Hematopoietic multipotent progenitor cell treated with erythropoietin and hydrocortisone succinate and interleukin-3 and kit ligand, for 15 days (in vitro differentiated cells): ENCODE measurements at places on chromosomes 13 and 19.

- peak; percentile 91 for DNase-seq
Measured at GRCh38 chr19:36772311-36773222, at the start of gene ZNF850. Gene ZNF850, minus strand, starts transcription at chr19:36772807. Its CDS starts 10,201 bp downstream, at chr19:36762606.

DNA sequence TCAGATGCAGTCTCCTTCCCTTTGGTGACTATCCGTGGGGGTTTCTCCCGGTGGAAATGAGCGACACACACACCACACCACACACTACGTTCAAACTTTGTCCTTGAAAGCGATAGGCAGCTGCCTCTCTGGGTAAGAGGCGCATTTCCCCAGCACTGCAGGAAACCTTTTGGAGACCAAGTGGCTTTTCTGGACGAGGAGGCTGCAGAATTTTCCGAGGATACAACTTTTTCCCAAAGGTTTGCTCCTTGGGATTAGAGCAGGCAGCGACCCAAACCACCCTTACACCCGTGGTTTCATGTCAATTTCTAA, 38.2 kb upstream of the FLT1 start:
- no peak for DNase-seq

- no peak for DNase-seq
Measured at GRCh38 chr13:107882708-107883560, 332.4 kb downstream of the LIG4 start.

DNA sequence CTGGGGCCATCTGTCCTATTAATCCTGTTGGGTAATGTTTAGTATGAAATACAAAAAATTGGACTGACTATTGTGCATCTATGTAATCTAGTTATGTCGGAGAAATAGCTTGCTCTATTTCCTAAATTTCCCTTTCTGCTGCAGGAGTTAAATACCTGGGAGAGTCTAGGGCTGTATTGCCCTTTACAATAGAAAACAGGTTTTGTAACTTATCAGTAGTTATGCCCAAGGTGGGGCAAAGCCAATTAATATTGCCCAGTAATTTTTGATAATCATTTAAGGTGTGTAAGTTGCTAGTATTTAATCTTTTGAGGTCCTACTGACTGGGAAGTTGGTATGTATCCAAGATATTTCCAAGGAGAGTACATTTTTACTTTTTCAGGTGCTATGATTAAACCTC, 838.1 kb downstream of the DACH1 start:
- no peak for DNase-seq

- peak; percentile 23 for DNase-seq
Measured at GRCh38 chr19:45863840-45864628, at the start of gene FOXA3. Gene FOXA3, plus strand, starts transcription at chr19:45864326. Its CDS starts 131 bp downstream, at chr19:45864457.

GRCh38 chr19:49241769-49242168, 83.2 kb downstream of the SLC6A16 start:
- DNase-seq, result no peak

GRCh38 chr13:41563984-41564365, 106.6 kb downstream of the RGCC start:
- no peak for DNase-seq

- DNase-seq, result no peak
Measured at GRCh38 chr19:44303976-44304568, 753 bp downstream of the ZNF235 start.

DNA sequence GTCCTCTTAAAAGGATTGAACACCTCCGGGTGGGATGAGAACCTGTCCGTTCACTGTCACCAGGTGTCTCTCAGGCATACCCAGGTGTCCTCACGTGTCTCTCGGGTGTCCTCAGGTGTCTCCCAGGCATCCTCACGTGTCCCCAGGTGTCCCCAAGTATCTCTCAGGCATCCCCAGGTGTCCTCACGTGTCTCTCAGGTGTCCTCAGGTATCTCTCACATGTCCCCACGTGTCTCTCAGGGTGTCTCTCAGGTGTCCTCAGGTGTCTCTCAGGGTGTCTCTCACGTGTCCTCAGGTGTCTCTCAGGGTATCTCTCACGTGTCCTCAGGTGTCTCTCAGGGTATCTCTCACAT, 33.8 kb downstream of the ATP4B start:
- DNase-seq, result no peak

GRCh38 chr13:19818223-19818842, 35.6 kb upstream of the PSPC1 start:
- peak; percentile 52 for DNase-seq

DNA sequence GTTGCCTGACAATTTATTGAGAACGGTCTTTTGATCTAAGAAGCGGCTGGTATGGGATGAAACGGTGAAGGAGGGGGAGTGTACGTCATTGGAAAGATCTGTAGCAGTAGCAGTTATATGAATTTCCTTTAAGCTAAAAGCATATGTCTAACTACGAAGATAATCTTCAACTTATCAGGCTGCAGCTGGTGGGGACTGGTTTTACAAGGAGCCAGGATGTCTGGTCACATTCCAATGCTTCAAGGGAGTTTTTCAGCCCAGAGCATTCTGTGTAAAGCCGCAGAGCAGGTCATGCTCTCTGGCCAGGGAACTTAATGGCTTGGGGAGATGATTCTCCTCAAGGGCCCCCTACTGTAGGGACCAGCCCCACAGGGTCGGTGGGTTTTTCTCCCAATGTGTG, 29.2 kb downstream of the CLEC4M start:
- no peak for DNase-seq

DNA sequence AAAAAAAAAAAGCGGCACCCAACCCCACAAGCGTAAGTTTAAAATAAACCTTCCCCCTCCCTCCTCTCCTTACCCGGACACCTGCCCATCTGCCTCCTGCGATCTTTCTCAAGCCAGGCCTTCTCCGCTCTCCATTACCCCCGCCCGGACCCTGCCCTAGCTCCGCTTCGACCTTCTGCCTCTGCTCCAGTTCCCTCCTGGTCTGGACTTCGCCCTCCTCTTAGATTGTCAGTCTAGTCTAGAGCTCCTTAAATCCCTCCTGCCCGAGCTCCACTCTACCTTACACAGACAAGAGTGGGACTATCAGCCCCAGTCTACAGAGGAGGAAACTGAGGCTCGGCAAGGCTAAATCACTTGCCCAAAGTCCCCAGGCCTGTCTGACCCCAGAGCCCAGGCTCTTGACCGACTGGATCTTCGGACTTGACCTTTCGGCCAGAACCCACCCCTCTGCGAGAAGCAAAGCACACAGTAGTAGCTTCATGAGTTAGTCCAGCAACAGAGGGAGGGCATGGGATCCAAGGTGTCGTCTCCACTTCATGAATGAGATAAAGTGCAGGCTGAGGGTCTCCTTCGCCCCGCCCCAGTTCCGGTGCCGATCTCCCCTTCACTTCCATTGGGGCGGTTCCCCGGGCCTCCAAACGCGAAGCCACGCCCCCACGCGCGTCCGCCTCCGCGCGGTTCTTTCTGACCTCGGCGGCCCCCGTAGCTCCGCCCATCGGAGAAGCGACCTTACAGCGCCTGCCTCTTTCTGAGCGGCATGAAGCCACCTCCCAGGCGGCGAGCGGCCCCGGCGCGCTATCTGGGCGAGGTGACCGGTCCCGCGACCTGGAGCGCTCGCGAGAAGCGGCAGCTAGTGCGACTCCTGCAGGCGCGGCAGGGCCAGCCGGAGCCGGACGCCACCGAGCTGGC, at the start of gene SNAPC2:
Gene SNAPC2 (plus strand): TSS at position 729 of the 909 bp plus-strand sequence. CDS start 29 bp downstream, at position 758.
- peak; percentile 97 for DNase-seq

- DNase-seq, result no peak
Measured at GRCh38 chr13:98565726-98566565, 11.0 kb downstream of the STK24 start.

GRCh38 chr13:27077451-27077850, 94.2 kb downstream of the USP12 start:
- no peak for DNase-seq

GRCh38 chr13:113536461-113537110, 46.1 kb upstream of the DCUN1D2 start:
- DNase-seq, result no peak

- DNase-seq, result no peak
Measured at GRCh38 chr13:45132369-45133064, 12.2 kb downstream of the GTF2F2 start.

GRCh38 chr13:46492946-46493345, 60.0 kb upstream of the LRCH1 start:
- peak; percentile 18 for DNase-seq

GRCh38 chr13:89514534-89515312, 1832.8 kb upstream of the MIR17HG start:
- DNase-seq, result no peak

DNA sequence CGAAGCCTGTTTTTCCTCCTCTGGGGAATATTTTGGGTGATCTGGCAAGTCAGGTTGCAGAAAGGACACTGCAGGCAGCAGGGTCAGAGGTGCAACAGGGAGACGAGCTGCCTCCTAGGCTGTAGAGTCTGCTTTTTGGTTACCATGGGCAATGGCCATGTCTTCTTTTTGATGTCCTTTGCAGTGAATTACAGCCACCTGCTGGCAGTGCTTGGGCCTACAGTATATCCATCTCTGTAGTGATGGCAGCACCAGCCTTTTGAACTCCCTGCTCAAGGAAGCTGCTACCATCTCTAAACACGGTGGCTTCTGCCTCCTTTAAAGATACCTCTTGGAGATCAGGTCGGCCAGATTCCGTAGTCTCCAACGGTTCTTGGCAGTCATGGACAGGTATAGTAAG, 73.9 kb downstream of the WTIP start:
- no peak for DNase-seq

GRCh38 chr13:22880741-22881720, 299.7 kb upstream of the SGCG start:
- no peak for DNase-seq

GRCh38 chr19:31303262-31303815, 45.9 kb downstream of the TSHZ3 start:
- no peak for DNase-seq

DNA sequence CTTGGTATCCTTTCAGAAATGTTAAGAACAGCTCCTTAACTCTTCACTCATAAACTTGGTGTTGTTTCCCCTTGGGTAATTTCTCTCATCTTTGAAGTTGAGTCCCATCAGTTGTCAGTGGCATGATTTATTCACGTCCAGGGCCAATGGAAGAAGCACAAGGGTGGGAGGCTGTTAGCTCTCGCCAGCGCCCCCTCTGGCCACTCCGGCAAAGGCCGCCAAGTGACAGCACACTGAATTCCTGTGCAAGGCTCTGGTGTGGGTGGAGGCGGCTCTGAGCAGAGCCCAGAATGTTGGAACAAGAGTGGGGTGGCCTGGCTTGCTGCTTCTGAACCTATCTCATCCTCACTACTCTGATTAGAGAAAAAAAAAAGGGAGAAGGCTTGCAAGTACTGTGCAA, 13.1 kb upstream of the MEDAG start:
- DNase-seq, result no peak

DNA sequence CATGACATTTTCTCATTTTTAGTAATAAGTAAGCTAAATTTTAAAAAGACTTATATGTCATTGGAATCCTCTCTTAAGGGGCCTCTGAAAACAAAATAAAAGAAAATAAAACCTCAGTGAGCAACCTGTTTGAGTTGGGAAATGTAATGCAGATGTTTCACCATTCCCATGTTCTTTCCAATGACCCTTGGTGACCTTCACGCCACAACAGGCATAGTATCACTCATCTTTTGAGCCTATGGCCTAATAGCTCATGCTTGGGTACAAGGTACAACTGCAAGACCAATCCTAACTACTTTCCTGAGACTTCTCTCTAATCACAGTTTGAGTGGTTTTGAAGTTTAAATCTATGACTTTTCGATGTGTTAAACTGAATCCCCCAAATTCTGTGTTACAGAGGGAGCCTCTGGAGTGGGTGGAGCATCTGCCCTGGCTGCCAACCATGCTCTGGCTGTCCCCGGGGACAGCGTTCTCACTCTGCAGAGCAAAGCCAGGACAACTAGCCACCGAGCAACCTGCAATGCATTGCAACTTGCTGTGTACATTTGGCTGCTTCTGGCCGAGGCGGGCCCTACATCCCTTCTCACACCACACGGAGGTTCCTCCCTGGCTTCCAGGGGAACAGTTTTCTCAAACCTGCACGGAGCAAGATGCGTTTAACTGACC, 307.9 kb upstream of the MAB21L1 start:
- no peak for DNase-seq

DNA sequence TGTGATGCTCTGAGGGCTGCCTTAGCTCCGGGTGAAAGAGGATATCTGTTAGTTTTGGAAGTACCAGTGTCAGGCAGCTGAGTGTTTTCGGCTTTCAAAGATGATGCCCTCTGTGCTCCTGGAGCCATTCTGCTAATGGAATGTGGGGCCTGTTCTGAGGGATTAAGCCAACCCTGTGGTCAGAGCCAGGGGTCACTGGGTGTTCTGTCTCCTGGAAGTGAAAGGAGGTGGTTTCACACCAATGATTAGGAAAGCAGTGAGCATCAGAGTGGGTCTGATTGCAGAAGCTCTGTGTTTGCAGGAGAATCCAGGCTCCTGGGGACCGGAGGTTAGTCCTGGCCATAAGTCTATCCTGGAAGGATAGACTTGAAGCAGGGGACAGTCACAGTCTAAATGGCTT, 94.6 kb downstream of the UQCRFS1 start:
- no peak for DNase-seq

- DNase-seq, result no peak
Measured at GRCh38 chr13:33275916-33276315, 9.6 kb downstream of the STARD13 start.

GRCh38 chr19:54551293-54551692, 22.3 kb upstream of the LILRA2 start:
- DNase-seq, result no peak

GRCh38 chr19:18551631-18552030, 6.0 kb upstream of the KXD1 start:
- DNase-seq, result no peak

GRCh38 chr13:106566641-106567473, 1.1 kb downstream of the ARGLU1 start:
- DNase-seq, result peak; percentile 53

GRCh38 chr13:72259528-72259927, 392.5 kb upstream of the DACH1 start:
- DNase-seq, result no peak

- no peak for DNase-seq
Measured at GRCh38 chr13:39985071-39985470, 329.6 kb downstream of the COG6 start.

DNA sequence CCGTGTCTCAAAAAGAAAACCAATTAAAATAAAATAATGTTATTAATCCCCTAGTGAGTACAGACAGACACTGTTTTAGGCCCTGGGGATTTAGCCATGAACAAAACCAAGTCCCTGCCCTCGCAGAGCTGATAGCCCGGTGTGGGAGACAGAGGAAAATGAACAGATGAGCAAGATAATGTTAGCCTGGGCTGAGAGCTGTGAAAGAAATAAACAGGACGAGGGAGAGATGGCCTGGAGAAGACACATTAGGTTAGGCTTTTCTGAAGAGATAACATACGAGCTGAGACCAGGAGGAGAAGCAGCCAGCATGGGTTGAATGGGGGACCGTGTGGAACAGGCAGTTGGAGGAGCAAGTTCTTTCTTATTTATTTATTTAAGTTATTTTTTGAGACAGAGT, 9.0 kb downstream of the RELB start:
- DNase-seq, result no peak

GRCh38 chr19:23565256-23565655, 121.8 kb downstream of the ZNF675 start:
- DNase-seq, result no peak

GRCh38 chr13:32142115-32142514, 110.5 kb downstream of the FRY start:
- no peak for DNase-seq
